ENCODE measurements at places on chromosomes 2 and 18.
A peak's percentile ranks its signal among the peaks of the same experiment; 100 is the strongest.

GRCh38 chr2:100580367-100581276 is 17.8 kb downstream of the PDCL3 start:
- no peak for DNase-seq

GRCh38 chr18:77461062-77461688 is 211.5 kb downstream of the GALR1 start:
- no peak for DNase-seq

GRCh38 chr18:56804395-56804794 is 153.2 kb downstream of the WDR7 start:
- no peak for DNase-seq

- DNase-seq: no peak
Measured at GRCh38 chr2:31967790-31968189, 43.0 kb downstream of the MEMO1 start.

GRCh38 chr2:238938401-238939055 is 90.6 kb downstream of the TWIST2 start:
- DNase-seq: no peak

DNA sequence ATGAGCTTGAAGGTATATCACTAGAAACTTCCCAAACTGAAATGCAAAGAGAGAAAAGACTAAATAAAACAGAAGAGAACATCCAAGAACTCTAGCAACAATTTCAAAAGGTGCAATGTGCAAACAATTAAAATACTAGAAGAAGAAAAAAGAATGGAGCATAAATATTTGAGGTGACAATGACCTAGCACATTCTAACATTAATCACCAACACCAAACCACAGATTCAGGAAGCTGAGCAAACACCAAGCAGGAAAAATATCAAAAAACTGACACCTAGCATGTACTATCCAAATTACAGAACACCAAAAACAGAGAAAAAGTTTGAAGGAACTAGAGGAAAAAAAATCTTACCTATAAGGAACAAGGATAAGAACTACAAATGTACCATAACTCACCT is 460.8 kb downstream of the IRS1 start:
- DNase-seq: no peak

- no peak for DNase-seq
Measured at GRCh38 chr18:32802591-32803451, 30.0 kb upstream of the KLHL14 start.

DNA sequence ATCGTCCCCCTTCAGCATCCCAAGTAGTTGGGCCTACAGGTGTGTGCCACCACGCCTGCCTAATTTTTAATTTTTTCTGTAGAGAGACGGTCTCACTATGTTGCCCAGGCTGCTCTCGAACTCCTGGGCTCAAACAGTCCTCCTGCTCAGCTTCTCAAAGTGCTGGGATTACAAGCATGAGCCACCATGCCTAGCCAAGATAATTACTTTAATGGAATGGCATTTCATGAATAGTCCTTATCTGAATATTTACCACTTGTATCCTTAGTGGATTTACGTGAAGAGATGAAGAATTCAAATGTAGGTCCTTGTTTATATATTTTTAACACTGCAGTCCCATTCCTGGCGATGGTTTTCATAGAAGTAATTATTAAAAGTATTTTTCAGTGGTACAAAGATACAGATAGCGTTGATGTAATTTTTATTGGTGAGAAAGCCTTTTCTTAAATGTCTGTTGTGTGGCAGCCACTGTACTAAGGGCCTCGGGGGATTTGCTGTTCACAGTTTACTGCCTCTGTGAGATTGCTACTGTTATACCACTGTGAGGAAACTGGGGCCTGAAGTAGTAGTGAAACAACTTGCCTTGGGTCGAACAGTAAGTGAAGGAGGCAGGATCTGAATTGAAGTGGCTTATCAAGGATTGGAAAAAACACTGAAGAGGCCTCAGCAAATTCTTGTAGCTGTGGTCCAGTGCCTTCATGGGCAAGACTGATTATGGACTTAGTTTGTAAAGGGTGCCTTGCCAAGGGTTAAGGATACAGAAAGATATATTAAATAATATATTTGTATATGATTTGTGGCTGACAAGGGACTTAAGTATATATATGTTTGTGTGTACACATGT is 151.2 kb downstream of the PRPF40A start:
- DNase-seq: no peak

DNA sequence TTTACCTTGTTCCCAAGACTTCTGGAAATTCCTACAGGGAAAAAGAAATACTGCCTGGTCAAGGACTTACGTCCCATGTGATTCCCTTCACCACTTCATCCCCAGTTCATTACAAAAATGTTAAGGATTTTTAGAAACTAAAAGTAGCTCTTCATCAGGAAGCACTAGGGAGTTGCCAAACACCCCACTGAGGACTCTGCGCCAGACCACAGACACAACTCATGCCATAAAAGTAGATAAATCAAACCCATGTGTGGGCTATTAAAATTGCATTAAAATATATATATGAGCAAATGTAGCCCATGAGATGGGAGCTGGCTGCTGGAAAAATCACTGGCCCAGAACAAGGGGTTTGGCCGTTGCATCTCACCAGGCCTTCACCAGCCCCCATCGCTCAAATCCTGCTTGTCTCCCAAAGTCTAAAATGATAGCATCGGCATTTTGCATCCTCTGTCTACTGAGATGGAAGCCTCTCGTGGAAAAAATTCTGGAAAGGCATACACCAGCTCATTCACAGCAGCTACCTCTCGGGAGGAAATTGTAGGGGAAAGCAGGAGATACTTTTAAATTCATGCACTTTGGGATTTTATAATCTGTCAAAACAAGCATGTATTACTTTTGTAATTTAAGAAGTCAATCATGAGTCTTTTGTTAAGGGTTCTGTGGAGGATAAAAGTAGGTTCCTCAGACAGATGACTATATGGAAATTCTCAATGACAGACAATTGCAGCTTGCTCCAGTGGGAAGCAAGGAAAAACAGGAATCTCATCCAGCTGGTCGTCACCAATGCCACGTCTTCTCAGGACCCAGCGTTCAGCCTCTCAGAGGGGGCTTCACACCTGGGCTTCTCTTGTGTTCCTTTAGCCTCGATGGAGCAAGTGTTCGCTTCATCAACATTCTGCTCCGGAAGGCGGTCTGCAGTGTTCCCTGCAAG is 113.9 kb downstream of the MREG start:
- DNase-seq: no peak

- peak; percentile 73 for DNase-seq
Measured at GRCh38 chr2:238235331-238235732, 4.5 kb downstream of the HES6 start.

GRCh38 chr2:64640153-64641044 is 13.3 kb downstream of the SERTAD2 start:
- peak; percentile 45 for DNase-seq

DNA sequence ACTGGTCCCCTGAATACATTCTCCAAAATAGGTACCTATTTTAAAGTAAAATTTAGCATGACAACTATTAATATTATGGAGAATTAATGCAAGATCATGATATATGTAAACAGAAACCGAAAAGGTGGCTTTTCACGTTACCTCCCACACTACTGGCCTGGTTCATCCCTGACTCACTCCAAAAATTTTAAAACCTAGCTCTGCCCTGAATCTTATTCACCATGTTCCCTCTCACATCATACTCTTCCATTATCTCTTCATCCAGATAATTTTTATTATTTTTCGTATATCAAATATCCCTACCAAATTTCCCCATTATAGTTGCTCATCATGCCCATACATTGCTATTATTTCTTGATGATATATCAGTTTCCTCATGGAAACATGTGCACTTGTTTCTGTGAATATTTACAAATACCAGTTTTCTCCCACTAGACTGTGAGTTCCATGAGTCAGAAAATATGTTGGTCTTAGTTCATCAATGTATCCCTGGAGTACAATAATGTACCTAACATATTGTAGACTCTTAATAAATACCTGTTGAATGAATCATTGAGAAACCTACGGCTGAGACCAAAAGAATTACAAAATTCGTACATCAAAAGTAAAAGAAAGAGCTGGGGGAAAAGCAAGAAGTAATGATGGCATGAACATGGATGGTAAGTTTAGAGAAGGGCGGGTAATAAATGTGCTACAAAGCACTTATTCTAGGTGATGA is 360.1 kb upstream of the CHAC2 start:
- no peak for DNase-seq

GRCh38 chr2:84481702-84482101 is 22.6 kb upstream of the SUCLG1 start:
- DNase-seq: no peak

DNA sequence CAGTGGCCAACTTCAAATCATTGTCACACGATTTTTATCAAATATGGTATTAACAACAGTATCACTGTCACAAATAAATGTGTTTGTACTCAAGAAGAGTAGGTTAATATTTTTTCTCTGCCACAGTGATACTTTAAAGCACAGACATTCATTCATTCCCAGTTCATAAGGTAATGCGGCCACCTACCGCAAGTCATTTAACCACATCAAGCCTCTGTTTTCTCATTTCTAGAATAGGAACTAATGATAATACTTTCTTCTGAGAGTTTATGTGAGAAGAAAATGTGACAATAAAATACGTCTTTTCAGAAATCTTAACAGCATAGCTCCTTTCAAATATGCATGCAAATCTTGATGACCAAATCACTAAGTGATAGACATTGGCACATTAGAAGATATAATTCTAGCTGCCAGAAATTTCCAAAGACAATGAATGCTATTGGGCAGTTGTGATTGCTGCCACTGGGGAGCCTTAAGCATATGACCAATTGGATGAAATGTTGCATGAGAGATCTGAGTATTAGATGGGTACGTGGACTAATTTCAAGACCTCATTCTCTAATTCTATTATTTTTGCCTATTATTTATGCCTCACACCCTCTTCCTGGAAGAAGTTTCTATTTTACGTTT is 430.9 kb downstream of the PID1 start:
- DNase-seq: no peak

- DNase-seq: no peak
Measured at GRCh38 chr2:80529466-80530165, 225.1 kb upstream of the LRRTM1 start.

GRCh38 chr2:158507141-158507540 is 50.4 kb downstream of the PKP4 start:
- DNase-seq: peak; percentile 16

DNA sequence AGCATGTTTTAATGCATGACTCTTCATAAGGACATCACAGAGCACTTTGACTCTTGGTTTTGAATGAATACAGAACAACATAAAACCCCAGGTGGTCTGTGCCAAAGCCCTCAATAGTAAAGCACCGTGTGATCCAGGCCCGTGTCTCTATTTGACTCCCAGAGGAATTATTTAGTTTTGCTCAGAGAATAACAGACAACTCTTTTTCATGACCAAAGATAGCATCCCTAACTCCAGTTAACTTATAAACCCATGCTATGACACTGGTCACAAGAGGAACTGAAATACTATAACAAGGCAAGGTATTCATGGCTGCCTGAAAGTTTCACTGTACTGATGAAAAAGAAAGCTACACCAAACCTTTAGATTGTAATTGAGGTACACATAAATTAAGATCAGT is 128.4 kb downstream of the IKZF2 start:
- no peak for DNase-seq

DNA sequence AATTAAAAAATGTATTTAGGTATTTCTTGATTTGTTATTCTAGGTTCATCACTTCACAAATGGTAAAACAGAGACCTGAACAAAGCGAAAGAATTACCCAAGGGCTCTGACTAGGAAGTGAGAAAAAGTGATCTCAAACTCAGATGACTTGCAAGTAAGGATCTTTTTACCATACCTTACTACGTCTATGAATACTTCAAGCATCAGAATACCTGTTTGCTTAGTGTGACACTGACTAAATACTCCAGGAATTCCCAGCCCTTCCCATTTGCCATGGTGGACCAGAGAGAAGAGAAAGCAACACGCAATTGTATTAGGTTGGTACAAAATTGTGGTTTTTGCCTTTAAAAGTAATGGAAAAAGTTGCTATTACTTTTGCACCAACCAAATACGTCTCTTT is 35.8 kb upstream of the FIGN start:
- no peak for DNase-seq

DNA sequence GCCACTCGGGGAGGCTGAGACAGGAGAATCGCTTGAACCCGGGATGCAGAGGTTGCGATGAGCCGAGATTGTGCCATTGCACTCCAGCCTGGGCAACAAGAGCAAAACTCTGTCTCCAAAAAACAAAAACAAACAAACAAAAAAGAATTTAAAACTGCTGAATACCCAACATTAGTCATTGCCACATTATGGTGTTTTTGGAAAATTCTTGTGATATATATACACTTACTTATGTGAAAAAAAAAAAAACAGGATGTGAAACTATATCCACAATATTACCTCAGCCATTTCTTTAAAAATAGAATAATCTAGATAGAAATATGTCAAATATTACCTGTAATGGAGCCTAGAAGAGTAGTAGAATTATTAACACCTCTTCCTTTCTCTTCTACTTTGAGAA is 288.3 kb upstream of the FN1 start:
- DNase-seq: no peak

DNA sequence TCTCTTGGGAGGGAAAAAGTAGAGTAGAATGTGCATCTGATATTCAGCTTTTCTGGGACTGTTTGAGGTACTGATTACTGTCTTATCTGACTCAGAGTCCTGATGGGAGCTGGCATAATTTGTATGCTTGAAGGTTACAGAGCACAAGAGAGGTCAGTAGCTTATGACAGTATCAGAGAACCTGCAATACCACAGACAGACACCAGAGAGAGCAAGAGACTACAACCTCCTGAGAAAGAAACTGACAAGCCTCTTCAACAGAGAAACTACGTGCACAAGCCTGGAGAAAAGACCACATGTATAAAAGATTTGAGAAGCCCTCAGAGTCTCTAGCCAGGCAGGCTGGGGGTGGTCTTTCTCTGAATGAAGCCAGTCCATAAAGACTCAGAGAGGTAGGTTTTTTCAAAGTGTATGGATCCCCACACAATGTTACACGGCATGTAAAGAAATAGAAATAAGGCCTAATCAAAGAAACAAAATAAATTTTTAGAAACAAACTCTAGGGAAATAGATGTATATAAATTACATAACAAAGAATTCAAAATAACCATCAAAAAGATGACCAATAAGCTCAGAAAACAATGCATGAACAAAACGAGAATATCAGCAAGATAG is 568.3 kb downstream of the LRRTM4 start:
- peak; percentile 82 for DNase-seq

DNA sequence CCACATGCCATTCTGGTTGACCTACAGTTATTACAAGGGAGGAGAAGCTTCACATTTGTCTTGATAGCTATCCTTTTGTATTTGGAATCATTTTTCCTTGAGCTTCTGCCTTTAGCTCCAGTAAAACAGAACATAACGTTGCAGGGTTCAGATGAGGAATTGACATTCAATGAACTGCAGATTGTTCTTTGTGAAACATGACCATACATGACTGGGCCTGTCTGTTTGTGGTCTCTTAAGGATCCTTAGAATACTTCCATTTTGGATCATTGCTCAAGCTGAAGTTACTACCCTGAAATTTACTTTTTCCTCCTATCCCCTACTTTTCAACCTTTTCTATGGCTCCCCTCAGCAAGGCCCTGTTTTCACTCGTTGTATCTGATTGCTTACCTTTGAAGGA is 1281.7 kb upstream of the CELF4 start:
- no peak for DNase-seq

- DNase-seq: no peak
Measured at GRCh38 chr2:218252509-218253231, 8.1 kb upstream of the GPBAR1 start.

GRCh38 chr2:149816756-149817551 is 229.4 kb upstream of the MMADHC start:
- DNase-seq: no peak

All from NCI-H82 (cell line).